ENCODE measurements at places on chromosomes 4 and X.

DNA sequence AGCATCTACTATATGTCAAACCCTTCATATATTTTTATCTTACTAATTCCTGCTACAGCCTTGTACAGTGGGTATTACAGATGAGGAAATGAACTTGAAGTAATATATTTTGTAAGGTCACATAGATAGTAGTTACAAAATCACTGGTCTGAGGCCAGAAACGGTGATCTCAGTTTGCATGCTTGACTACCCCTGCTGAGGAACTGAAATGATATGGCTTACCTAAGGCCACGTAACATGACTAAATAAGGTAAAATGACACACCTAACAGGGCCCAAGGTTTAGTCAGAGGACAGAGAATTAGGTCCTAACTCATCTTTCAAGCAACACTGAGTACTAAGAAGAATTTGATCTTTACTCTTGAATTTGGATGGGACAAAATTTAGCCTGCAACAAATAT is 1.5 kb upstream of the COMMD8 start:
- DNase-seq: no peak

- DNase-seq: no peak
Measured at GRCh38 chr4:184000457-184001396, 95.6 kb downstream of the STOX2 start.

- no peak for DNase-seq
Measured at GRCh38 chrX:9164533-9165426, 130.9 kb upstream of the FAM9B start.

DNA sequence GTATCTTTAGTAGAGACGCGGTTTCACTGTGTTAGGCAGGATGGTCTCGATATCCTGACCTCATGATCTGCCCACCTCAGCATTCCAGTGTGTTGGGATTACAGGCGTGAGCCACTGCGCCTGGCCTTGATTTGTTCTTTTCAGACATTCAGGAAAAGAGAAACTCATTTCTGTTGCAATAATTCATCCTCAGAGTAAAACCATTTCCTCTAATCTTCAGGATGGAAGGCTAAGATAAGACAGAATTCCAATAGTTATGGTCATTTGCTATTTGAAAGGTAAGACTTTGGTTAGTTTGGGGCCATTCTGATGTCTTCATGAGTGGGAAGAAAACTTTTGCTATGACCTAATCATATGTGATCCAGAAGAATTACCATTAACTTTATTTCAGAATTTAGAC is 83.0 kb downstream of the LRP2BP start:
- no peak for DNase-seq

GRCh38 chr4:184857441-184858121 is 31.8 kb upstream of the ACSL1 start:
- no peak for DNase-seq

DNA sequence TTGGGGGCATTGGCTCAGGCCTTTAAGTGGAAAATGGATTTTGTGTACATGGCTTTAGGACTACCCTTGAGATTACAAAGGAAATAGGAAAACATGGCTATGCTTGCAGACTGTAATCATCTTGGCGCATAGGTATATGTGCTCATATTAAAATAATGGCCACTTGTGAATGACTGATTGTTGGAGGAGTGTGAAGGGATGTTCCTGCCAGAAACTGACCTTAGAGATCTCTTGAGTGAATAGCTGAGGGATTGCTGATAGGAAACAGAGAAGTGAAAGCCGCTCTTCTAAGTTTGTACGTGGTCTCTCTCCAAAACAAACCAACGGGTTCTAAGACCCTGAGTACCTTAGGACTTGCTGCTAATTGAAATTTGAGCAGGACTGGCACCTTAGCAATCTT is 186.0 kb downstream of the MGST2 start:
- DNase-seq: no peak

GRCh38 chr4:147768113-147768512 is 36.2 kb downstream of the ARHGAP10 start:
- no peak for DNase-seq

DNA sequence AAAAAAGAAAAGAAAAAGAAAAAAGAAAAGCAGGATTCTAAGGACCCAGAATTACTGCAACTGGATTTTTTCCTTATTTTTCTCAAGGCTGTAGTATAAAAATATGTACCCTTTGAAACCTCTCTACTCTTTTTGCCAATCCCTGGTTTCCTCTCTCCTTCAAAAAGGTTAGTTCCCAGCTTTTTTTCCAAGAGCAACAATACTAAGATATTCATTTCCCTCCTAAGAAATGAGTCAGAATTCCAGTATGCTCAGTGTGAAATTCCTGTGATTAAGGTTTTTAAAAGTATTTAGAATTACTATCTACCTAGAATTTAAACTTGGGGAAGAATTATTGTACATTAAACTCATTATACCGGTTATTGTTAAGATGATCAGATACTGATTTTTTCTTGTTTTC is 22.0 kb downstream of the SMIM14 start:
- no peak for DNase-seq

- DNase-seq: no peak
Measured at GRCh38 chr4:46945062-46945461, 36.0 kb upstream of the COX7B2 start.

GRCh38 chrX:47828984-47829383 is 7.7 kb upstream of the ZNF81 start:
- no peak for DNase-seq

DNA sequence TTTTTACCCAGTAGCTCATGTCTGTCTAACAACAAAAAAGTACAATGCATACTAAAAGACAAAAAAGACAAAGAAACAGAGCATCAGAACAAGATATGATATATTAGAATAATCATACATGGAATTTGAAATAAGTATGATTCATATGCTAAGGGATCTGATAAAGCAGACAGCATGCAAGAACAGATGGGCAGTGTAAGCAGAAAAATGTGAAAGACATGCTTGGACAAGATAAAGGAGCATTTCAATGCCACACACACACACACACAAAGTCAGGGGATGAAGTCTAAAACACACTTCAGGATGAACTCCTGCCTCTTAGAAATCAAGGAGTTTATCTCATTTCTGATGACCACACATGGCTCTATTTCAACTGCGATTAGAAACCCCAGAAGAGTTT is 649.6 kb upstream of the NDST4 start:
- DNase-seq: no peak

- DNase-seq: no peak
Measured at GRCh38 chrX:25427873-25428555, 412.2 kb upstream of the ARX start.

DNA sequence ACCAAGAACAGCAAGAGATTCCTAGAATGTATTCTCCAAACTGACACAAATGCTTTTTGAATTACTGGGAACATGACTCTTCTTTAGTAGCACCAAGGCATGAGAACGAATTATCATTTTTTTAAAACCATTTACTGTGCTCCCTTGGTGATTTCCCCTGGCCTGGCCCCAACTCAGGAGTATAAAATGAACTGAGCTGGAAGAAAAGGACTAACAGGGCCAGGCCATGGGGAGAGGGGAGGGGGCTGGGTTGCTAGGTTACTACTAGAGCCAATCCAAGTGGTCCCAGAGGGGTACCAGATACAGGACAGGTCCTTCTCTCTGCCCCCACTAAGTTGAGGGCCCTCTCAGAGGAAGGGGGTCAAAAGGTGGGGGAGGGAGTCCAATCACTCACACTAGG is 23.1 kb downstream of the SASH3 start:
- no peak for DNase-seq

DNA sequence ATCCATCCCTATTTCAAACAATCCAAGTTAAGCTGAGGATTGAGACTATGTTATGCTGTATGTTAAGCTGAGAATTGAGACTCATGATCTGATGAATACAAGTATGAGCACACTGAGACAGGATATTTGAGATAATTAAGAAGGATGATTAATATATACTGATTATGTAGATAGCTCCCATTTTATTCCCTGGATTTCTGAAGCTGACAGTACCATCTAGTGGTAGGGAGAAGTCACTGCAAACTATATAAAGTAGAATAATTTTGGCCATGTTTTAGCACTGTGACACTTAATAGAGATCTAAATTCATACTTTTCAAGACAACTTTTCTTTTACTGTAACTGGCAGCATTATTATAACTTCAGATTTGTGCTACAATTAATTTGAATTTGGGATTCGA is 63.8 kb upstream of the HPRT1 start:
- DNase-seq: no peak

DNA sequence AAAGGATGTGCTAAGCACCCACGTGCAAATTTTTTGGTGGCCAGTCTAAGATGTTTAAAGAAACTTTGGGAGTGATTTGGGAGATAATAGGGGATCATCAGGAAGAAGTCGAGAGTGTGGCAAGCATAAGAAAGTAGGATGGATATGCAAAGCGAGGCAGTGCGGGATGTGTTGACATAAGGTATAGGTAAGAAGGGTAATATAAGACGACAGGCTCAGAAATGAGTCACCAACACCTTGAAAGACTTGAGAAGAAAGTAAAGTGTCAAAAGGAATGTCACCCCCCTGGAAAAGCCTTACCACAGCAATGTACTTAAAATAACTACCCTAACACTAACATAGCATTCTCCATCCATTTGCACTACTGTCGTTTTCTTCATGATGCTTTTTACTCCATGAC is 69.8 kb upstream of the BMP2K start:
- no peak for DNase-seq

- DNase-seq: no peak
Measured at GRCh38 chr4:7254736-7255487, 62.6 kb downstream of the SORCS2 start.

DNA sequence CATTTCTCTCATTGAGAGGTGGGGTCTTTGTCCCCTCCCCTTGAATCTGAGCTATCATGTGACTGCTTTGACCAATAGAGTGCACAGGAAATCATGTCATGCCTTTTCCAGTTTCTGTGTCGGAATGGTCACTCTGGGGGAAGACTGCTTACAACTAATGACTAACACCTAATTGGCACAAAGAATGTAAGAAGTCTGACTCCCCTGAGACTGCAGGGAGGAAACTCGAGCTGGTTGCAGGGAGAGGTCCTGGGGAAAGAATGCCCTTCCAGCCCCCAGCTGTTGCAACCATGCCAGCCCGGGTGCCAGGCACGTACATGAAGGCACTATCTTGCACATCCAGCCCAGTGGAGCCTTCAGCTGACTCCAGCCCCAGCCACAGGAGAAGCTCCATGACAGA is 254.2 kb downstream of the DHX15 start:
- DNase-seq: no peak

- peak; percentile 38 for DNase-seq
Measured at GRCh38 chrX:15854080-15854655, 445 bp downstream of the AP1S2 start.

All from caudate nucleus (tissue), 63 donors.